ENCODE measurements at places on chromosomes 11 and 22.

- no peak for DNase-seq
Observed at GRCh38 chr11:3154001-3154599, 11.0 kb downstream of the OSBPL5 start.

DNA sequence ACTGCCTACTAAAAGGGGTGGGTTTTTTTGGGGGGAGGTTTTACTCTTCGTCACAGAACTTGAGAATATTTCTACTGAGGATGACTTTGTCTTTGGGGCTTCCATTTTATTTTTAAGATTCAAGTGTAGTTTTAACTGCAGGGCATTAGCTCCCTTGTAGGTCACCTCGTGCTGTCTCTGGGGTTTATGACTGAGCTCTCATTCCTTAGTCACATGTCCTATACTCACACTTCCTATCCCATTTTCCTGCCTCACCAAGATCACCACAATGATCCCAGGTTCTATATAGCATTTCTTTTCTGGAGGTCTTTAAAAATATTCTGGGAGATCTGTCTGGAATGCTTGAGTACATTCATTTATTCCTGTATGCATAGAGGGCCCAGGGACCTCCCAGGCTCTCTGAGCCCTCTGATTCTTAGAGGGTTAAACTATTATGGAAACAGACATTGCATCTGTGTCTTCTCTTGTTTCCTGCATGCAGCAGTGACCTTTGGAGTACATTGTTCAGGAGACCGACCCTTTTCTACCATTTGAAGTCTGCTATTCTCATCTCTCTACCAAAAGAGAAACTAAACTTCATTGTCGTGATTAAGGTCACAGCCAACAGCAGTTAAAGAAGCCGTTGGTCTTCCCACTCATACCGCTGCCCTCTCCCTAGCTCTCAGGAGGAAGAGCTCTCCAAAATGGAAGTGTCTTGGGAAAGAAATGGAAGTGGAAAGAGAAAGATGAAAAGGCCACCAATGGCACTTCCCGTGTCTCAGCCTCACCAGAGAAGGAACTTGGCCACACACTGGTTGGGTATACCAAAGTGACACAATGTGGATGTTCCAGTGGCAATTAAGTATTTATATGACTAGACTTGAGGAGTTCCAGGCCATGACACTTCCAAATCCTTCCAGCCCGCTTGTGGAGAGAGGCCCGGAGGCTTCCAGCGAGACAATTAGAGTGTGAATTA, 77.5 kb downstream of the ZBTB16 start:
- no peak for DNase-seq

- no peak for DNase-seq
Observed at GRCh38 chr11:73152861-73153483, 10.9 kb upstream of the FCHSD2 start.

- no peak for DNase-seq
Observed at GRCh38 chr11:85912414-85912813, 57.2 kb downstream of the CCDC83 start.

GRCh38 chr11:8221917-8222495, 41.7 kb downstream of the LMO1 start:
- no peak for DNase-seq

DNA sequence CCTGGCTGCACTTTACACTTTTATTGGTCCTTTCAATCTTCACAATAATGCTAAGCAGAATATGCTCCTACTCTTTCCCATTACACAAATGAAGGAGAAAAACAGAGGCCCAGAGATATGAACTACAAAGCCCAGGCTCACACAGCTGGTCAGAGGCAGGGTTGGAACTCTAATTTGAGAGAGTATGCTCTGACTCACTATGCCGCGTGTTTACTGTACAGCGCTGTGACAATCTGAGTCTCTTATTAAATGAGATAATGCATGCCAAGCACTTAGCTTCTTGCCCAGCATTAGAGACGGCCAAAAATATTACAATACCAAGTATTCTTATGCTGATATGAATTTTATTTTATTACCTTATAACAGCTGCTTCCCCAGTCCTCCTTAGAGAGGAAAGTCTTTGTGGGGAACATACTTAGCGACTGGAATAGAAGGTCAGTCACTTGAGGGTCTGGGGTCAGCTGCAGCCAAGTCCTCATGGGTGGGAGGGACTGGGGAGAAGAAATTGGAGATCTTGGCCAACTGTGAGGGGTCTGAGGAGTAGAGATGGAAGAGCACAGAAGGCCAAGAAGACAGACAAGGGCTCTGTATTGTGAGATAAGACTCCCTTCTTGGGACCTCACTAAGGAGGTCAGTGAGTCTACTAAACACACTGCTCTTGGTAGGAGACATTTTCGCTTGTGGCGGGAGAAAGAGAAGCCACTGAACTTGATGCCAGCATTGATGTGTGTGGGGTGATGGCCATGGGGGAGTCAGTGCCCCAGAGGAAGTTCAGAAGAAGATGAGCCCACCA, 150.8 kb upstream of the TIMP3 start:
- peak; percentile 72 for DNase-seq

DNA sequence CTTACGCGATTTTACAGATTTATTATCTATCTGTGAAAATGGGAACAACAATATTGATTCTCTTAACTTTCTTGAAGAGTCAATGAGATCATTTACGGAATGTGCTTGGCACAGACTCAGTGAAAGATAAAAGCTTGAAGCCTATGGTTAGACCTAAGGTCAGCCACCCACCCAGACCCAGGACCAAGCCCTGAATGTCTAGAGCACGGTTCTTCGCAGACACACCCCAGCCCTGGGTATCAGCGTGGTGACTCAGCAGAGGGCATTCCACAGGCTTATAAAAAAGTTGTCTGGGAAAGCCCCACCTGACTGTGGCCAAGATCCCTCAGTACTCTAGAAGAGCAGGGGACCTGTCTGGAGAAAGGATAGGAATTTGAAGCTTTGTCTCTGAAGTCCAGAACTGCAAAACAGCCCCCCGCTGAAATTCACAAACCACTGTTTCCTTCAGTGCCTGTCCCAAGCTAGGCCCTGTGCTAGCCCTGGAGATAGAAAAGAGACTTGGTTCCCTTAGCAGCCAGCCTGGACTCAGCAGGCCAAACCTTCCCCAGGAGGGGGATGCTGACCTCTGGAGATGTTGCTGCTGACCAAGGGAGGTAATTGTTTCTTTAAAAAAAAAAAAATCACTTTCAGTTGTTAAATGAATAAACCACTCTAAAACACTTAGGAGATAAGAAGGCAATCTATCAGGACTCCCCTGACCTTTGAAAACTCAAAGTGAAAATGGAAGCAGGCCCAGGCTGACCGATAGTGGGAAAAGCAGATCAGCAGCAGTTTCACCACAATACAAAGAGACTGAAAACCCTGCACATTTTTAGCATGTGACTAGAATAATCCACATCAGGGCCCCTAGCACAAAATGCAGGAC, 114.0 kb downstream of the ABTB2 start:
- no peak for DNase-seq

DNA sequence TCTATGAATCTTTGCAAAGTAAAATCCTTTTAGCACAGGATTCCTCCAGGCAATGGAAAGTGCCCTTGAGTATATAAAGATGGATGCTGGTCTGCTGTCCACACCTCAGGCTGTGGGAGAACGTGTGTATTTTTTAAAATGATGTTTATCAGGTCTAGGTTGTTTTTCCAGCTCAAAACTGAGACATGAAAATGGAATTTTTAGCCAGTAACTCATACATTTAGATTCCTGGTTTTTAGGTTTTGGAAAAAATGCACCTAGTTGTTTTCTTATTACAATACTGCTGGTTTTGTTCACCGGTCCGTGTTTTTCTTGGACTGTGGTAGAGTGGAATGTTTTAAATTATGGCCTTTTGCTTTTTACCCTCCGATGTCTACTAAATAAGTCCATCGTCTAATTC, 554.7 kb downstream of the SOX6 start:
- DNase-seq = no peak

- DNase-seq = no peak
Observed at GRCh38 chr11:119993722-119994121, 144.2 kb downstream of the TRIM29 start.

DNA sequence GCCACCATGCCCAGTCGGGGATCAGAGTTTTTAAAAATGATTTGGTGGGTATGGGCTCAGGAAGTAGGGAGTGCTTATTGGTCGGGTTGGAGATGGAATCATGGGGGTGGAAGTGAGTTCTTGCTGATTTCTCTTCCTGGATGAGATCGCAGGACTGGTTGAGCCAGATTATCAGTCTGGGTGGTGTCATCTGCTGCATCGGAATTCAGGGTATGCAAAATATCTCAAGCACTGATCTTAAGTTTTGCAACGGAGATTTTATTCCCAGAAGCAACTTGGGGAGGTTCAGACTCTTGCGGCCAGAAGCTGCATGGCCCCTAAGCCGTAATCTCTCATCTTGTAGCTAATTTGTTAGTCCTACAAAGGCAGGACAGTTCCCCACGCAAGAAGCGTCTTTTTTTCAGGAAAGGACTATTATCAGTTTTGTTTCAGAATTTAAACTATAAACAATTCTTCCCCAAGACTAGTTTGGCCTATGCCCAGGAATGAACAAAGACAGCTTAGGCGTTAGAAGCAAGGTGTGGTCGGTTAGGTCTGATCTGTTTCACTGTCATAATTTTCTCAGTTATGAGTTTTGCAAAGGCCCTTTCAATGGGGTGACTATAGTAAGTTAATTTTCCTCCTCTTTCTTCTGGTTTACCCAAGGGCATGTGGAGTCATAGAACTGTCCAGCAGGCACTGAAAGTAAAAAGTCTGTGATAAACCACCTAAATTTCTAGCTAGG, 1.4 kb upstream of the PIWIL3 start:
- DNase-seq = no peak

DNA sequence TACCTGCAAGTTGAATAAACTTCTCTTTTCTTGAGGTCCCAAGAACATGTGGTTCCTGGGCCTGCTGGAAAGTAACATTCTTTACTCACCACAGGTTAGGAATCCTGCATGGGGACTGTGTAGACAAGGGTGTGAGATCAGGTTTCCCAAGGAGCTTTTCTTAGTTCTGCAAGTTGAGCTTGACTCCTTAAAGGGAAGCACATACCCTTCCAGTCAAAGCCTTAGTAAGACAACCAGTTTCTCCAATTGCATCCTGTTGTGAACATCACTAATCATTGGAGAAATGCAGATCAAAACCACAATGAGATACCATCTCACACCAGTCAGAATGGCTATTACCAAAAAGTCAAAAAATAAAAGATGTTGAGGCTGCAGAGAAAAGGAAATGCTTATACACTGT, 48.3 kb upstream of the PAK1 start:
- DNase-seq = no peak

GRCh38 chr11:46197421-46197820, 76.2 kb upstream of the PHF21A start:
- no peak for DNase-seq

GRCh38 chr22:27139935-27140511, 482.6 kb downstream of the MIAT start:
- DNase-seq = no peak

DNA sequence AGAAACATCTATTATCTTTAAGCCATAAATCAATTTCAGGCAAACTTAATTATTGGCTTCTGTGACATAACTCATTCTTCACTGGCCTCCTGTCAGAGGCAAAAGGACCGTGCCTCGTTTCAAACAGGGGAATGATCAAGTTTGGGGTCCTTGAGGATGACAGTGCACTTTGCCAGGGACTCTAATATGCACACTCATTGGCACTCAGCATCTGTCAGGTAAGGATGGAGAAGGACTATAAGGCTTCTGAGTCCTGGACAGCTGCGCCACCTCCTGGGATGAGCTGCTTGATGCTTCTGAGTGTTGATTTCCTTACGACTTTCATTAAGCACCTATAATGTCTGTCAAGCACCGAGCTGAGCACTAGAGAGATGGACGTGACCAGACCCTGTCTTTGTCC, 20.2 kb downstream of the BPIFC start:
- no peak for DNase-seq

- DNase-seq = no peak
Observed at GRCh38 chr22:34861787-34862186, 204.2 kb upstream of the ISX start.

DNA sequence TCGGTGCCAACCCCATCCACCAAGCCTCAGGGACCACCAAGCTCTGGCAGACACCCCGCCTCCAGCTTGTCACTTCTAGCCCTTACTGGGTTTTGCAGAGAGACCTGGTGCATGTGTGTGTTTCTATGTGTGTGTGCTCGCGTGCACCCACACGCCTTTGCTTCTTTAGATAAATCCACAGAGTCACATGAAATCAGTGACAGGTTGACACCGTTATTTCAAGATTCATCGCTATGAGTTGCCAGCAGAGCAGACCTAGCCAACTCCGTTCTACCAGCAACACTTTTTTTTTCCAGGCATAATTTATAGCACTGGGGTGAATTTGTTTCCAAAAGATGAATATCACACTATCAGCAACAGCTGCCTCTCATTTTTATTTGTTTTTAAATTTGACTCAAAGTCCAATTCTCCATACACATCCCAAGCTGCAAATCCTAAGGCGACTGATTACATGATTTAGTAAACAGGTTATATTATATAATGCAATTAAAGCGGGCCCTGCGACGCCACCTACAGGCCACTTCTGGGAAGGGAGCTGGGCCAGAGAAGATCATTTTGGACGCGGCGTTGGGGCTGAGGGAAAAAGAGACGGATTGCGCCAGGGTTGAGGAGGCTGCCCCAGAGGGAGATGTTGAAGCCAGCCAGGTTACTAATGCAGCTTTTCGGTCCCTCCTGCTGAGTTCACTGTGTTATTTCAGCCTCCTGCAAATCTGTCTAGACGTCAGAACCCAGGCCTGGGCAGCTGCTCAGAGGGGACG, 150.5 kb downstream of the FEZ1 start:
- DNase-seq = peak; percentile 5

- no peak for DNase-seq
Observed at GRCh38 chr22:48853627-48854240, 973.9 kb downstream of the BRD1 start.

DNA sequence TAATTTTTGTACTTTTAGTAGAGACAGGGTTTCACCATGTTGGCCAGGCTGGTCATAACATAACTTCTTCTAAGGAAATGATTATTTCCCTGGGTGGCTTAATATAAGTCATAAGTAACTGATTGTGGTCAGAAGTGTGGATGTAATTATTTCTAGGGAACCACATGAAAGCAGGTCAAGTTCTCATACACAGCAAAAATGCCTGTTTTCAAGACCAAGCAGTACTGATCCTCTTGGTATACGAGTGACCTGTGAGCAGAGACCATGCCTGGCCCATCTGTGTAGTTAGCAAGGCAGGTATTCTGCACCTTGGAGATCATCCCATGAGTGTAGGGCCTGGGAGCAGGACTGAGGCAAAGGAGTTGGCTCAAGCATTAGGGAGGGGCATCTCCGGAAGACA, 32.5 kb upstream of the NUCB2 start:
- no peak for DNase-seq

DNA sequence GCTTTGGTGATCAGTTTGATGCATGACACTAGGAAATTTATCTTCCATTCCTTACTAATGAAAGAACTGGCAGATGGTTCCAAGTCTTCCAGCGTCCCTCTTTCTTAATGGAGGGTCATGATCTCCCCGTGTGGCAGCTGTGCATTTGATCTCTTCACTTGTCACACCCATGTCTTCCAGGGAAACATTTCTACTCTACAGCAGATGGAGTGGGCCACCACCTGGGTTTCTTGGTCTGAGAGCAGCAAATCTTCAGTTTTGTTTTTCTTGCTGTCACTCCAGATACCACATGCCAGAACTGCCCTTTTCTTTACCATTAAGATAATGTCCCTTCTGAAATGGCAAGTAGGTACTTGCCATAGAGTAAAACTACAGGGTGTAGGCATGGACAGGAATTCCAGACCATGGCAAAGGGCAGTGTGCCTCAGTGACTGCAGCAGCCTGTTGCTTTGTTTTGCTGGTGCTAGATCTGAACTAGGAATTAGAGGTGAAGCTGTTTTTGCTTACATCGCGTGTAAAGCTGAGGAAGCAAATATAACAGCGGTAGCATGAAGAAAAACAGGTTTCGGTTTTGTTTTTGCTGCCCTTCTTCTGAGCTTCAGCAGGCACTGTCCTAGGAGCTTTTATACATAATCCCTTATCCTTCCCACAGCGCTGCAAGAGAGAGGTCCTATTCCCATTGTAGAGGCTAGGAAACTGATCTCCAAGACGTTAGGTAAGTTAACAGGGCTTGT, 20.7 kb upstream of the C11orf96 start:
- no peak for DNase-seq

Measured in CMK (cell line).